ENCODE measurements at places on chromosomes 11 and 22. TPM values are rescaled to one million over a fixed set of nuclear protein-coding genes. Genes with fewer than 3 reads are reported as not detected.

PKDREJ gene
- total RNA-seq, result not detected

RTL10 gene
- 20.9 TPM for total RNA-seq

DNA sequence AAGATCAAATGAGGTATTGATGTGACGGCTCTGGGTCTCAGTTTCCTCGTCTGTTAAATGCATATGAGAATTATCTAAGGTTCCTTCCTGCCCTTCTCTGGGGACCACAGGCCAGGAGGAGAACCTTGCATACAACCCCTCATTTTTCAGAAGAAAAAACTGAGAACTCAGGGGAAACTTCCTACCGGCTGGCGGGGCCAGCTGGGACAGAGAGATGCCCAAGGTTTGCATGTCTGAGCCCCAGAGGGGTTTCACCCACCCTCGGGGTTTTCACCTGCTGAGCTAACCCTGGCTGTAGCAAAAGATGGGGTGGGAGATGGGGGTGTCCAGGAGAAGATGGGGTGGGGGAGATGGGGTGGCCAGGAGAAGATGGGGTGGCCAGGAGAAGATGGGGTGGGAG lies 4.3 kb downstream of the TNFRSF13C start:
- peaks cover 7% of the 10 kb centered on the region for H3K4me1 ChIP-seq
- H3K27ac ChIP-seq, result no peak overlapping the region
- H3K36me3 ChIP-seq, result no peaks in the 10 kb centered on the region
- no peak overlapping the region for H3K4me3 ChIP-seq
- DNase-seq, result no peak

SERHL2 gene
- 2.4 TPM for total RNA-seq

HEPACAM gene
- total RNA-seq, result not detected

GRCh38 chr22:39994041-39994565 lies 651 bp upstream of the FAM83F start:
- no peak for DNase-seq
- peaks cover 42% of the 10 kb centered on the region for H3K27me3 ChIP-seq
- H3K4me3 ChIP-seq, result peak overlapping the region; percentile 29
- peaks cover 31% of the 10 kb centered on the region for H3K4me1 ChIP-seq

OR5B3 gene
- not detected for total RNA-seq

- no peak for DNase-seq
- H3K4me3 ChIP-seq, result no peak overlapping the region
- H3K4me1 ChIP-seq, result no peaks in the 10 kb centered on the region
- no peak overlapping the region for H3K27ac ChIP-seq
- 0 out of 2 replicates have a peak, but pooled peaks cover 5% of the 10 kb centered on the region for H3K27me3 ChIP-seq
These were observed 6.0 kb upstream of the XKR3 start for GRCh38 chr22:16831257-16831656.

- 0 out of 2 replicates have a peak overlapping the region, but pooled peaks have one; percentile 94 for H3K4me3 ChIP-seq
- H3K4me1 ChIP-seq, result peaks cover 65% of the 10 kb centered on the region
- H3K27me3 ChIP-seq, result no peaks in the 10 kb centered on the region
- H3K36me3 ChIP-seq, result no peaks in the 10 kb centered on the region
- H3K27ac ChIP-seq, result no peak overlapping the region
These were observed 2.7 kb downstream of the ST3GAL4 start for GRCh38 chr11:126357969-126358762.

GRCh38 chr11:119626197-119626841 lies 102.7 kb downstream of the NECTIN1 start:
- no peak for DNase-seq
- H3K4me1 ChIP-seq, result no peaks in the 10 kb centered on the region
- no peak overlapping the region for H3K4me3 ChIP-seq

GRCh38 chr22:45073064-45073463 lies 63.3 kb upstream of the PHF21B start:
- no peak overlapping the region for H3K27ac ChIP-seq

DNA sequence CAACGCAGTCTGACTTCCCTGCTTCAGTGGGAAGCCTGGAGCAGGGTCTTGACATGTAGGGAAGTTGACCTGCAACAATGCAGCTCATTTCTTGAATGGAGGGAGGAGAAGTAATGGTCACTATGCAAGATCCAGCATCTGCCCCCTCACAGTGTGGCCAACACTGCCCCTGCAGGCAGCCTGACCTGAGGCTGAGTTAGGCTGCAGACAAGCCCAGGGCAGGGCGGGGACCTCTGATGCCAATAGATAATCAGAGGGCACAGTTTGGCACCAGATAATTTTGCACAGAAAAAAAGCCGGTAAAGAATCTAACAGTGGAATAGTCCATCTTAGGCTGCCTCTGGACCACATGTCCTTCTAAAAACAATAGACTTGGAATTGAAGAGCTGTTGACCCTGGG lies 182.3 kb downstream of the DSCAML1 start:
- no peak overlapping the region for H3K27ac ChIP-seq
- no peaks in the 10 kb centered on the region for H3K36me3 ChIP-seq
- DNase-seq, result no peak

DNA sequence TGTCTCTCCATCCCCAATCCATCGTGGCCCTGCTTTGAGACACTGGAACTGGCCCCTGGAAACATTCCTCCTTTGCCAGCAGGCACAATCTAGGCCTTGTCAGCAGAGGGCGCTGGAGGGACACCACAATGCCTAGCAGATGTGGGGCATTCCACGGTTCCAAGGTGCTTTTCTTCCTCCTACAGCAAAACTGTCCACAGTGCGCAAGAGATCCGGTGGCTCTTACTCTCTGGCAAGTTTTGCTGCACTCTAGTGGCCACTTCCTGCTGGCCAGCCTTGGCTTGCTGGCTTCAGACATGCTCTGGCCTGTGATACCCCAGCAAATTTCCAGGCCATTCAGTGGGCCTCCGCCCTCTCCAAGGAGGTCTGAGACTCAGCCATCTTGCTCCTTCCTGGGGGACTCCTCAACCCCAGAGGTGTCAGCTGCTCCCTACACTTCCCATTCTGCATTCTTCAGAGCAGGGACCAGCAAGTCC lies 17.1 kb upstream of the RBM4B start:
- DNase-seq, result peak; percentile 94
- H3K4me1 ChIP-seq, result no peaks in the 10 kb centered on the region
- no peak overlapping the region for H3K4me3 ChIP-seq
- no peaks in the 10 kb centered on the region for H3K27me3 ChIP-seq
- H3K27ac ChIP-seq, result no peak overlapping the region
- 0 out of 2 replicates have a peak, but pooled peaks cover 5% of the 10 kb centered on the region for H3K36me3 ChIP-seq

- no peak for DNase-seq
- H3K27ac ChIP-seq, result no peak overlapping the region
- peaks cover 69% of the 10 kb centered on the region for H3K27me3 ChIP-seq
These were observed 53.9 kb downstream of the MYO7A start for GRCh38 chr11:77181799-77182541.

GRCh38 chr11:92929246-92929645 lies 40.2 kb upstream of the MTNR1B start:
- no peak overlapping the region for H3K27ac ChIP-seq
- no peaks in the 10 kb centered on the region for H3K27me3 ChIP-seq
- no peak overlapping the region for H3K4me3 ChIP-seq
- no peaks in the 10 kb centered on the region for H3K4me1 ChIP-seq
- DNase-seq, result no peak

DNA sequence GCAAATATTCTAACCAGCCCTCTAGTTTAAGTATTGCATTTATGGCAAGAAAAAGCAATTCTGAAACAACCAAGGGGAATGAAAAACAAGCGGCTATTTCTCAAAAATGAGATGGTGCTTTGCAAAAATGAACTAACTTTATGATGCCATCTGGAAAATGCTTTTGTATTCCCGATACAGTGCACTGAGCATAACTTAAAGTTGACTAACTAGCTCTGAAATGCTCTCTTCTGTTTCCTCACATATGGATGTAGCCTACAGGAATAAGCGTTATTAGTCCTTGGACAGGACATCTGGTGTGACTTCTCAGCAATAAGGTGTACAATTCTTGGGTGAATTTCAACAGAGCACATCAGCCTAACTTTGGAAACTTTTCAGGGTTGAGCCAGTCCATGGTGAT lies 228.2 kb upstream of the DDI1 start:
- H3K27me3 ChIP-seq, result no peaks in the 10 kb centered on the region
- H3K27ac ChIP-seq, result no peak overlapping the region
- no peak overlapping the region for H3K4me3 ChIP-seq

GRCh38 chr11:121613724-121614123 lies 161.0 kb upstream of the SORL1-AS1 start:
- H3K4me1 ChIP-seq, result peaks cover 21% of the 10 kb centered on the region
- no peak overlapping the region for H3K27ac ChIP-seq
- H3K4me3 ChIP-seq, result no peak overlapping the region
- no peaks in the 10 kb centered on the region for H3K36me3 ChIP-seq

ZBED4 gene
- total RNA-seq, result 18.2 TPM

NCAPH2 gene
- 62.9 TPM for total RNA-seq

DNA sequence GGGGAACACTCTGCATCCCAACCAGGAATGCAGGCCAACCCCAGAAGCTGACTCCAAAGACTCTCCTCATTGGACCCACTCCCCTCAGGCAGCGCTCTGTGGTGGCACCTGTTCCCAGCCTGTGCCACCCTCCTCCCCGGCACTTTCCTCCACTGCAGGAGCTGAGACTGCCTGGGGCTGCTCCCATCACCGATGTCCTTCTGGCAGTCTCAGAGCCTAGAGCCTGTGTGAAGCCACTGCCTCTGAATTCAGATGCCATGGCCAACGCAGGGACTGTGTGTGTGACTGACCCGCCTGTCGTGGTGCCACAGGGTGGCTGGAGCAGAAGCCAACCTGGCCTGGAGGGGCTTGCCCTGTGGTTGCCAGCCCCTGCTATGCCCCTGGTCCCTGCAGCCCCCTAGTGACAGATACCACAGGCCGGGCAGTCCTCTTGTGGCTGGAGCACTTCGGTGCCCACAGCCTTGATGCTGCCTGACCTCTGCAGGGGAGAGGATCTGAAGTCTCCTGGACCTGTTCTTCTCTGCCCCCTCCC lies 43.2 kb downstream of the TBX1 start:
- H3K4me1 ChIP-seq, result peaks cover 27% of the 10 kb centered on the region
- no peak for DNase-seq
- no peaks in the 10 kb centered on the region for H3K36me3 ChIP-seq
- H3K27ac ChIP-seq, result no peak overlapping the region
- H3K27me3 ChIP-seq, result no peaks in the 10 kb centered on the region

- H3K27ac ChIP-seq, result no peak overlapping the region
- no peaks in the 10 kb centered on the region for H3K36me3 ChIP-seq
- H3K4me1 ChIP-seq, result no peaks in the 10 kb centered on the region
- H3K4me3 ChIP-seq, result no peak overlapping the region
- no peak for DNase-seq
These were observed 129.9 kb downstream of the MPPED1 start for GRCh38 chr22:43541462-43542407.

DNA sequence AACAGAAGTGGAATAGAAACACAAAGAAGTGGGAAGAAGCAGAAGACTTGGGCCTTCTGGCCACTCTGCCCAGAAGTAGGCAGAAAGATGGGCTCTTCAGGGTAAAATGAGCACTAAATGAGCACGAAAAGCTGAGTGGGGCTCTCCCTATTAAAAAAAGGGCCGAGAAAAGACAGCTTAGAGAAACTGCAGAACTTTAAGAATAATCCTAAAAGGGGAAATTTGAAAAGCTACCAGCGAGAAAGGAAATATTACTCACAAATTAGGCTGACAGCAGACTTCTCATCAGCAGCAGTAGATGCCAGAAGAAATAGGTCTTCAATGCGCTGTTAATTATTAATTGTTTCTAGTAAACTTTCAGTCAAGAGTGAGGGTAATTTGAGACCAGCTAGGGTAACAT lies 78.2 kb downstream of the UVRAG start:
- H3K4me1 ChIP-seq, result no peaks in the 10 kb centered on the region
- H3K36me3 ChIP-seq, result no peaks in the 10 kb centered on the region
- no peak for DNase-seq
- H3K27me3 ChIP-seq, result no peaks in the 10 kb centered on the region

INPP5J gene
- 1.7 TPM for total RNA-seq

- peak; percentile 69 for DNase-seq
- no peaks in the 10 kb centered on the region for H3K27me3 ChIP-seq
- H3K4me3 ChIP-seq, result no peak overlapping the region
- H3K36me3 ChIP-seq, result no peaks in the 10 kb centered on the region
- H3K4me1 ChIP-seq, result peaks cover 34% of the 10 kb centered on the region
- peak overlapping the region; percentile 56 for H3K27ac ChIP-seq
These were observed 32.4 kb downstream of the CREB3L1 start for GRCh38 chr11:46309814-46310259.

- no peaks in the 10 kb centered on the region for H3K4me1 ChIP-seq
- H3K27ac ChIP-seq, result no peak overlapping the region
- no peaks in the 10 kb centered on the region for H3K27me3 ChIP-seq
- H3K4me3 ChIP-seq, result no peak overlapping the region
- no peaks in the 10 kb centered on the region for H3K36me3 ChIP-seq
These were observed 119.8 kb downstream of the SPON1 start for GRCh38 chr11:14082338-14082737.

GRCh38 chr22:27424319-27424718 lies 377.2 kb downstream of the MN1 start:
- no peaks in the 10 kb centered on the region for H3K27me3 ChIP-seq
- DNase-seq, result no peak
- no peak overlapping the region for H3K4me3 ChIP-seq
- H3K4me1 ChIP-seq, result no peaks in the 10 kb centered on the region
- no peak overlapping the region for H3K27ac ChIP-seq
- no peaks in the 10 kb centered on the region for H3K36me3 ChIP-seq

GRCh38 chr11:134022748-134023147 lies 46.1 kb upstream of the JAM3 start:
- no peaks in the 10 kb centered on the region for H3K36me3 ChIP-seq
- no peak overlapping the region for H3K27ac ChIP-seq
- H3K4me1 ChIP-seq, result no peaks in the 10 kb centered on the region
- no peak for DNase-seq

DNA sequence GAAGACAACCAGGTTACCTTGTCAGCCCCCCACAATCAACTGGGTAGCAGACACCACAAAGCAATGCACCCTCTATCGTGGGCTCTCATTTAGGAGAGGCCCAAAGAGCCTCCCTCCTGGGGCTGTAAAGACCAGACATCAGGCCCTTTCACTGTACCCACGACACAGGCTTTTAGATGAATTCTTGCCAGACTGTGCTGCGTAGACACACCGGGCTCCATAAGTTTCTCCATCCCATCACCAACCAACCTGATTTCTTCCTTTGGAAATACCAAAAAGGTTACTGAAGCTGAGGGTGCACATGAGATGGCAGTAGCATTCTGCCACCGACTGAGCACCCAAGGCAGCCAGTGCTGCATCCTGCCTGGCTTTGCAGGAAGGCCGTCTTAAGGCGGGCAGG lies 46.4 kb upstream of the SLC25A1 start:
- no peak for DNase-seq
- H3K4me3 ChIP-seq, result no peak overlapping the region
- H3K36me3 ChIP-seq, result no peaks in the 10 kb centered on the region
- no peak overlapping the region for H3K27ac ChIP-seq
- H3K4me1 ChIP-seq, result no peaks in the 10 kb centered on the region

DNA sequence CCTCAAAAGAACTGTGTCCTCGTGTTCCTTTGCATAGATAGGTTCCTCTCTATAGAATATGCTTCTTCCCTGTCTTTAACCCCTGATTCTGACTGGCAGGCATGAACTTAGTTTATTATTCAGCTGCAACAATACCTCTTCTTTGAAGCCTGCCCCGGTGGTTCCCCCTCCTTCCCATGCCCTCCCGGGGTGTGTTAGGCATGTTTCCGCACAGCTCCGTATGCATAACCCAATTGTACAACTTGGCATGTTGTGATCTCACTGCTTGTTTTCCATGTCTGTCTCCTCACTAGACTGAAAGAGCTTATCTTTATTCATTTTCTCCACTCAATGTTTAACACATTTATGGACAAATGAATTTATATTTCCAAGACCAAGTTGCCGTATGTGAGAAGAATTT lies 72.6 kb downstream of the DEPDC5 start:
- no peaks in the 10 kb centered on the region for H3K27me3 ChIP-seq
- no peak for DNase-seq
- no peak overlapping the region for H3K4me3 ChIP-seq
- 0 out of 2 replicates have a peak, but pooled peaks cover 8% of the 10 kb centered on the region for H3K36me3 ChIP-seq
- H3K4me1 ChIP-seq, result peaks cover 24% of the 10 kb centered on the region
- H3K27ac ChIP-seq, result no peak overlapping the region

SLC16A8 gene
- total RNA-seq, result not detected

HSPB2 gene
- total RNA-seq, result 0.80 TPM

All from PC-9 (cell line).